Glomerular endothelial cell (primary cell): ENCODE measurements at places on chromosomes 7 and 10.

DNA sequence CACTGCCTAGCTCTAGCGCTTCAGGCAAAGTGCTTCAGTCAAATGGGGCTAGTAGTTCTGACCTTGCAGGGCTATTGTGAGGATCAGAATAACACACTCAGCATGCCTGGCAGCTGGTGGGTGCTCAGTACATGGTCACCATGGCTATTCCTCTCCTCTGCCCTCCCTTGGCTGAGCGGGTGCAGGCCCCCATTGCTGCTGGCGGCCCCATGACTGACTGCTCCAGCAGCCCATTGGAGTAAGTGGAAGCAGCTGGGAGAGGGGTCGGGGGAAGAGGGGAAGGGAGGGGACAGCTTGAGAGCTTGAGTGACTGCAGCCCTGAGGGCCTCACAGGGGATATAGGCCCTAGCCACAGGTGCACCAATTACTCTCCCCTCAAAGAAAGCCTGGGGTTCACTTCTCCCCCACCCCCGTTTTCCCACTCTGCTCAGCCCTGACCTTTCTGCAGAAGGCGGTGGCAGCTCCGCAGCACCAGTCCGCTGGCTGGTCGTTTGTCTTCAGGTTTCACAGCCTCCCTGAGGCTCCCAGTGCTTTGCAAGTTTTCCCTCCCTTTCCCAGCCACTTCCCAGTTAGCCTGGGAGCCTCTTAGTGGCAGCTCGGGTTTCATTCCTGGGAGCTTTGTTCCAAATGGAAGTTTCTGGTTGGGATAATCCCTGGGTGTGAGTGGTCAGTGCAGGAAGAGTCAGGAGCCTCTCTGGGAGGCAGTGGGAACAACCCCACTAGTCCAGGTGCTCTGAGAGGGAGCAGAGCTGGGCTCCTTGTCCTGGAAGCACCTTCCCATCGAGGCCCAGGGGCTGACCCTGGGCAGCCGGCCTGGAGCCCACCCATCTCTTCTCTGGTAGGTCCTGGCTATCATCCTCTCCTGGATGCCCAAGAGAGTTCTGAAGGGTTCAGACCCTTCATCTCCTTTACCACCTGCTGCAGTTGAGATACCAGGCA, 16.3 kb downstream of the FGF8 start:
- no peak for DNase-seq

GRCh38 chr7:21642422-21642821, 99.6 kb downstream of the DNAH11 start:
- DNase-seq, result no peak

- no peak for DNase-seq
Measured at GRCh38 chr7:38872202-38872601, 36.8 kb downstream of the VPS41 start.

DNA sequence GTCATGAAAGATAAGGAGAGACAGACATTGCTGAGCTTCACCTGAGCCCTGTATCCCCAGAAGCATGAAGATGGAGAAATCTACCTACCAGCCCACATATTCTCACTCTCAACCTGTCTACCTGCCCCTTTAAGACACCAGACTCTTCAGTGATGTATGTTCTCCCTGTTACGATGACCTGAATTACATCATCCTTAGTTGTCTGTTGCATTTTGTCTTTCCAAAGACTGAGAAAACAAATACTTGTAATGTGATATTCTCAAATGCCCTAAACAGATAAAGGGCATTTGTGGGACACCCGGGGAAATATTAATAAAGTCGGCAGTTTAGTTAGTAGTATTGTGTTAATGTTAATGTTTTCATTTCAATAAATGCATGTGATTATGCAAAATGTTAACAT, 305.8 kb upstream of the IGFBP3 start:
- no peak for DNase-seq

DNA sequence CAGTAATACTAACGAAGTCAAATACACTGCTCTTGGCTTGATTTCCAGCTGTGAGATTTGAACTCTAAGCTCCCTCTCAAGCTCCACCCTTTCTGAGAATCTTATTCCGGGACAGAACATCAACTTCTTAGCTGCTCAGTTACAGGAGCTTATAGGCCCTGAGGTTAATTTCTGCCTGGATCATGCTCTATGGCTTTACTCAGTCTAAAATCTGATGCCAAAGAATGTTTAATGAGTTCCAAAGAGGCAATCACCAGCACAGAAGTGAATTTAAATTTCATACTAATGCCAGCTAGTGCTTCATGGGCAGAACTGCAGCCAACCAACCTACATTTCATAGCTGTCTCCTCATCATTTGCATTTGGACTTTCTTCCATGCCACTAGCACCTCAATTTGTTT, 707.2 kb downstream of the MAGI2 start:
- DNase-seq, result no peak

DNA sequence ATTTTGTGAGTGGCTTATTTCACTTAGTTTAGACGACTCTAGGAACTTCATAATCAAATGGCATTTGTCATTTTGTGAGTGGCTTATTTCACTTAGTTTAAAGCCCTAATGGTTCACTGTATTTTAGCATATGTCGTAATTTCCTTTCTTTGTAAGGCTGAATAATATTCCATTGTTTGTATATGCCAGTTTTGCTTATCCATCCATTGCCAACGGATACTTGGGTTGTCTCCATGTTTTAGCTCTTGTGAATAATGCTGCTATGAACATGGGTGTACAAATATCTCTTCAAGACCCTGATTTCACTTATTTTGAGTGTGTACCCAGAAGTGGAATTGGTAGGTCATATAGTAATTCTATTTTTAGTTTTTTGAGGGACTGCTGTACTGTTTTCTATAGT, 31.8 kb downstream of the DOCK1 start:
- DNase-seq, result no peak

- no peak for DNase-seq
Measured at GRCh38 chr10:113003052-113003451, 53.0 kb downstream of the TCF7L2 start.

- DNase-seq, result no peak
Measured at GRCh38 chr10:70931168-70931815, 42.9 kb upstream of the PCBD1 start.

- no peak for DNase-seq
Measured at GRCh38 chr7:66629222-66630062, 761 bp downstream of the KCTD7 start.

- DNase-seq, result no peak
Measured at GRCh38 chr7:98168904-98169621, 42.2 kb upstream of the BHLHA15 start.

GRCh38 chr7:92634924-92635519, 44.8 kb upstream of the FAM133B start:
- no peak for DNase-seq

- DNase-seq, result no peak
Measured at GRCh38 chr10:16867990-16868389, 50.8 kb upstream of the RSU1 start.

DNA sequence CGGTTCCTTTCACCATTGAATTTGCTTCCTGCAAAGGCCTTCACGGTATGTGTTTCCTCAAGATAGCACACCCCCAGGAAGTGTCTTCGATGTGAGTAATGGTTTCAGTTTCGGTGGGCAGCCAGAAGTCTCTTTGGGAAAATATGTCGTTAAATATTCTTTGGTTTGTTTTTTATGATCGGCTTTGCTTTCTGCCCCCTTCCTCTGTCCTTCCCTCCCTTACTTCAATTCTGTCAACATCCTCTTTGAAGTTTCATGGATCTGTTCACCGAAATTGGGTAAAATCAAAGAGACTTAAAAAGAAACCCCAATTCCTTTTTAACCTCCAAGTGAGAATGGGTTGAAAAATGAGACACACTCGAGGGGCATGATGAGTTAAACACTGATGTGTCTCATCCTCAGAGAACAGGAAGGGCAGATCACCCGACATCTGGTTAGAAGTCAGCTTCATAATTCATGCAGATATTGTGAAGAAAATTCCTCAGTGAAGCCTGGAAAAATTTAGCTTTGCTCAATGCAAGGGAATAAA, 170.8 kb upstream of the HABP2 start:
- peak; percentile 68 for DNase-seq

- no peak for DNase-seq
Measured at GRCh38 chr10:101709359-101710058, 14.5 kb upstream of the FBXW4 start.

DNA sequence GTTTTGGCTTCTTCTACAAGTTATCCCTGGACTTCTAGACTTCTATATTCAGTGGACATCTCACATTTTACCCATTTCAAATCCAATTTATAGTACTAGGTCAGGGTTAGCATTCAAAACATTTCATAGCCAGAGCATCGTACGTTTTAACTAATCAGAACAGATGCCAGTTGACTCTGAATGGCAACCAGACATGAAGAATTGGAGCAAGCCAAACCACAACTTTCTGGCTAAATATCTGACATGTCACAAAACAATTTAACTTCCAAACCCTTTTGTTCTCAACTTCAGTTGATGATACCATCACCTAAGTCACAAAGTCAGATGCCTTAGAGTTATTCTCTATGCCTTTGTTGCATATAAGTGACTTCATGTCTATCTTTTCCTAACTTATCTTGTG, 1105.7 kb downstream of the XPNPEP1 start:
- DNase-seq, result no peak

DNA sequence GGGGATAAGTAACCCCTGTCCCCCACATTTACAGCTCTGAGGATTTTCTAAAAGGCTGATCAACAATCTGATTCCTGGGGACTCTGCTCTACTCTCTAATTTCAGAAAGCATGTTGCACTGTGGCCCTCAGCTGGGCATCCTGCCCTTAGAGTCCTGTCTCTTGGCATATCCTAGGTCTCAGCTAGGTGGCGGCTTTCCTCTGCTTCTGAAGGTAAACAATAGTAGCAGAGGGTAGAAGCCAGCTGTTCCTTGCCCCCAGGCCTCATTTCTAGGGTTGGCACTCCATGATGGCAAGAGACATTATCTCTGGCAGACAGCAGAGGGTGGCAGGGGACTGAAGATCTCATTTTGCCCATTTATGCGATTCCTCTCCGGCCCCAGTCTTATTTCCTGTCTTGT, 77.0 kb downstream of the ADCYAP1R1 start:
- DNase-seq, result no peak

- DNase-seq, result no peak
Measured at GRCh38 chr10:116175231-116175630, 97.8 kb downstream of the GFRA1 start.

GRCh38 chr10:133474027-133474426, 20.3 kb downstream of the SCART1 start:
- no peak for DNase-seq

- DNase-seq, result no peak
Measured at GRCh38 chr10:124605001-124605370, 139.2 kb downstream of the FAM53B start.

DNA sequence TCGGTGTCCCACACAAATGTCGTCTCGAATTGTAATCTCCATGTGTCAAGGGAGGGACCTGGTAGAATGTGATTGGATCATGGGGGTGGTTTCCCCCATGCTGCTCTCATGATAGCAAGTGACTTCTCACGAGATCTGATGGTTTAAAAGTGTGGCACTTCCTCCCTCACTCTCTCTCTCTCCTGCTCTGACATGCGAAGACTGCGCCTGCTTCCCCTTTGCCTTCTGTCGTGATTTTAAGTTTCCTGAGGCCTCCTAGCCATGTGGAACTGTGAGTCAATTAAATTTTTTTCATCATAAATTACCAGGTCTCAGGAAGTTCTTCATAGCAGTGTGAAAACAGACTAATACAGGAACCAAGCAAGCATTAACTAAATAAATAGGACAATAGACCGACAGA, 229.1 kb downstream of the GFRA1 start:
- DNase-seq, result no peak

- DNase-seq, result no peak
Measured at GRCh38 chr10:60575105-60575504, 185.4 kb upstream of the ANK3 start.

- no peak for DNase-seq
Measured at GRCh38 chr7:2431260-2431867, 28.0 kb downstream of the CHST12 start.

DNA sequence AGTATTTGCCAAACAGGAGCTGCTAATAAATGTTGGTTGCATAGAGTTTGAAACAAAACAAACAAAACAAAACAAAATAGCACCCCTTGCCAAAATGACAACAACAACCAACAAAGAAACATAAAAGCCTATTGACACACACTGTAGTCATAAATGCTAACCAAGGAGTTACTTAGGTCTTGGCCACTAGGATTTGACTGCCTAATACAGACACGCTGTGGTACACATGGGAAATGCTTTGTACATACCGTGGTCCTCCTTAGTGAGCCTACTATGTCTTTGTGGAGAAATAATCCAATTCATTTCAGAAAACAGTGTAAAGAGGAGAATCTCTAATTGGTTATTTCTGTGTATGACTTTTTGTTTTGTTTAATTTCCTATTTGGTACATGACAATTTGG, 53.2 kb upstream of the MTPN start:
- no peak for DNase-seq

DNA sequence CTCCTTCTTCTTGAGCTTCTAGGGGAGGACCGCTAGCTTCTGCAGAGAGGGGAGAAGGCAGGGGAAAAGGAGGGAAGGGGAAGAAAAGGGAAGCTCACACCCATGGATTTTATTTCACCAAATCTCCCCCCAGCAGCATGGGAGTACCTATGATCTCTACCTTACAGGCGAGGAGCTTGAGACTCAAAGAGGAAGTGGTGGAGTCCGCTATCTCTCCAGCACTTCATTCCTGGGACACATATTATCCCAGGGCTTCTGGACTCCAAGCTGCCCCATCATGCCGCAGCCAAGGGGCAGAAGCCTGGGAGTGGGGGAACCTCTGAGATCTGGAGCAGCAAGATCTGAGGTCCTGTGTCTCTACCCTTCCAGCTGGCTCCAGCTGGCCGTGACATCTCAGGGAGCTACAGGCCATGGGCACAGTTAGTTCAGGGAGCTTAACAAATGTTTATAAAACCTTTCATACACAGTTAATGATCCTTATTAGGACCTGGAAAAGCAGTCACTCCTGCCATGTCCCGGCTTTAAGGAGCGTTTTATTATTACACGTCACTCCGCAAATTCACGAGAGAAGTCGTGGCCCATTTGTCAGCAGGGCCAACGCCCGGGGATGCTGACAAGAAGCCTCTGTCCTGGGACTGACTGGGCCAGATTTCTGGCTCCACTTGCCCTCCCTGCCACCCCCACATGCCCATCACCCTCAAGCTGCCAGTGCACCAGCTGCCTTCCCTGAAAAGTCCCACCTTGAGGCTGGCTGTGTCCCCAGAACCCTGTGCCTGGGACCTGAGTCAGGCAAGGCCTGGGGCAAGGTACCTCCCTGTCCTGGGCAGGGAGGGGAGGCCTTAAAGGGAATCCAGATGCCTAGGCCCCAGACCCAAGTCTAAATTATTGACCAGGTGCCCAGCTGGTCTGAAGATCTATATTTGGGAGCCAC, 132.1 kb upstream of the ZMIZ1 start:
- no peak for DNase-seq

GRCh38 chr7:155230169-155230593, 67.5 kb upstream of the INSIG1 start:
- no peak for DNase-seq

- no peak for DNase-seq
Measured at GRCh38 chr10:22980822-22981221, 53.0 kb downstream of the ARMC3 start.

- no peak for DNase-seq
Measured at GRCh38 chr10:29554660-29555059, 80.1 kb downstream of the SVIL start.

- no peak for DNase-seq
Measured at GRCh38 chr10:97259119-97259518, 33.3 kb downstream of the ARHGAP19 start.
